ENCODE measurements at places on chromosomes 16 and 17.
A peak's percentile ranks its signal among the peaks of the same experiment; 100 is the strongest.

DNA sequence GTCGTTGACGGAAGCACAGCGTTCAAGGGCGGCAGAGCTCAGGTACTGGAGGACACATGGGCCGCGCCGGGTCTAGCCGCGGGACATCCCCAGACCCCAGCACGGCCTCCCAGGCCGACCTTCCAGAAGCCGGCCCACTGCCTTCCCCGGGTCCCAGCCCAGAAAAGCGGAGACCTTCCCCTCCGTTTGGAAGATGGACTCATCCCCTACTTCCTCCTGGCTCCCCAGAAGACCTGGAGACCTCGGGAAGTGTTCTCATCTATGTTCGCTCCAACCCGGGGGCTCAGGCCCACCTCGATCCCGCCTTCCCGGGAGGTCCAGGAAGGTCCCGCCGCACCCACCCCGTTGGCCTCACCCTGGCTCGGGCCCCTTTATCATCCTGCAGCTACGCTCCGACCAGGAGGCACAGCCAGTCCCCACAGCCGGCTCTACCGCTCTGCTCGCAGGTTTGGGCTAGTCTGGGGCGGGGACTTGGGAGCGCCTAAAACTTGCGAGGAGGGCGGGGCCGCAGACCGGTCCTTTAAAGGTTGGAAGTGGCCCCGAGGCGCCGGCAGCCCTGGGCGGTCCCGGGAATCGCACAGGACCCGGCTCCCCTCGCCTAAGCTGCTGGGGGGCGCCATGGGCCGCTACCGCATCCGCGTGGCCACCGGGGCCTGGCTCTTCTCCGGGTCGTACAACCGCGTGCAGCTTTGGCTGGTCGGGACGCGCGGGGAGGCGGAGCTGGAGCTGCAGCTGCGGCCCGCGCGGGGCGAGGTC lies at the start of gene ALOX12:
Gene ALOX12 (plus strand): TSS at position 550 of the 756 bp plus-strand sequence. CDS start 69 bp downstream, at position 619.
- DNase-seq, result no peak

- DNase-seq, result no peak
Observed at GRCh38 chr17:79742951-79743476, 12.3 kb downstream of the ENPP7 start.

- DNase-seq, result no peak
Observed at GRCh38 chr17:81931189-81931556, 3.6 kb upstream of the MAFG start.

DNA sequence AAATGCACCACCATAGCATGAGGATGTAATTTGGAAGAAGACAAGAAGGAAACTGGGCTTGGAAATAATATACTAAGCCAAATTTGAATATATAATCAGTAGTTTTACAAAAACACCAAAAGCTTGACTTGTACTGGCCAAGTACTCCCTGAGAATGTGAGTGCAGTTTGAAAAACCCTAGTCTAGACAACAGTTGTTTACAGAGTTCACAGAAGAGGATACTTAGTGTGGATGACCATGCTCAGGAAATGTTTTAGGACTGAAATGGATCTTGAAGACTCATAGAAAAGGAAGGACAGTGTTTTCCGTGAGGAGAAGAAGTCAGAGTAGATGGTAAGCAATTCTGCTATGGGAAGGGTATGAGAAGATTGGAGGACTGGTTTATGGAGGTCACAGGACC lies 1.9 kb upstream of the CDYL2 start:
- DNase-seq, result no peak

DNA sequence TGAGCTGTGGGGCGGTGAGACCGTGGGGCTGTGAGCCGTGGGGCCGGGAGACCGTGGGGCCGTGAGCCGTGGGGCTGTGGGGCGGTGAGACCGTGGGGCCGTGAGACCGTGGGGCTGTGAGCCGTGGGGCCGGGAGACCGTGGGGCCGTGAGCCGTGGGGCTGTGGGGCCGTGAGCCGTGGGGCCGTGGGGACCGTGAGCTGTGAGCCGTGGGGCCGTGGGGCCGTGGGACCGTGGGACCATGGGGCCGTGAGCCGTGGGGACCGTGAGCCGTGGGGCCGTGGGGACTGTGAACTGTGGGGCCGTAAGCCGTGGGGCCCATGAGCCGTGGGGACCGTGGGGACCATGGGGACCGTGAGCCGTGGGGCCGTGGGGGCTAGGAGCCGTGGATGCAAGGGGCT lies 24.6 kb upstream of the PVALEF start:
- no peak for DNase-seq

- no peak for DNase-seq
Observed at GRCh38 chr17:77887464-77888241, 70.8 kb upstream of the TNRC6C start.

DNA sequence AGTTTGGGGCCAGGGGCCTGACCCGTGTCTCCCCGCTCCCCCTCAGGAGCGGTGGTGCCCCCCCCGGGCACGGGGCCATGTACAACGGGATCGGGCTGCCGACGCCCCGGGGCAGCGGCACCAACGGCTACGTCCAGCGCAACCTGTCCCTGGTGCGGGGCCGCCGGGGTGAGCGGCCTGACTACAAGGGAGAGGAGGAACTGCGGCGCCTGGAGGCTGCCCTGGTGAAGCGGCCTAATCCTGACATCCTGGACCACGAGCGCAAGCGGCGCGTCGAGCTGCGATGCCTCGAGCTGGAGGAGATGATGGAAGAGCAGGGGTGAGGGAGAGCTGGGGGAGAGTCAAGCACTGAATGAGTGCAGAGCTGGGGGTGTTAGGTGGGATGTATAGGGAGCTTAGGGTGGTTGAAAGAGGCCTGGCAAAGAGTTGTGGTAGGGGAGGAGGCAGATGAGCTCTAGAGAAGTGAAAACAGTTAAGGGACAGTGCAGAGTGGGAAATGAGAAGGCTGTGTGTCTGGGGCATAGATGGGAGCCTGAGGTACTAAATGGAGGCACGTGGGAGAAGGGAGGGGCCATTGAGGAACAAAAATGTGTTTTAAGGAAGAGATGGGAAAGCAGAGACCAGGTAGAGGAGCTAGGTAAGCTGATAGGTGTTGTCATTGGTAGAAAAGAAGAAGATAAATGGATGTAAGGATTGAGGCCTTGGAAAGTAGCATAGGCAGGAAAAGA lies 4.0 kb downstream of the SRRM2 start:
- DNase-seq, result no peak

DNA sequence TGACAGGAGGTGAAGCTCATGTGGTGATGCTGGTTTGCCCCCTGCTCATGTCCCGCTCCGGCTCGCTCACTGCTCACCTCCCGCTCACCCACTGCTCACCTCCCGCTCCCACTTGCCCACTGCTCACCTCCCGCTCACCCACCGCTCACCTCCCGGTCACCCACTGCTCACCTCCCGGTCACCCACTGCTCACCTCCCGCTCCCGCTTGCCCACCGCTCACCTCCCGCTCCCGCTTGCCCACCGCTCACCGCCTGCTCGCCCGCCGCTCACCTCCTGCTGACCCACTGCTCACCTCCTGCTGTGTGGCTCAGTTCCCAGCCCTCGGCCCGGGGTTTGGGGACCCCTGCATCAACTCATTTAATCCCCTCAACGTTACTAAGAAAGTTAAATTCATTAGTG lies 39.1 kb upstream of the SHISA9 start:
- DNase-seq, result no peak

- no peak for DNase-seq
Observed at GRCh38 chr17:50139950-50140885, 10.3 kb upstream of the SAMD14 start.

GRCh38 chr17:54996441-54996840 lies 27.9 kb downstream of the STXBP4 start:
- DNase-seq, result no peak

- DNase-seq, result no peak
Observed at GRCh38 chr16:27319257-27319965, 5.6 kb downstream of the IL4R start.

DNA sequence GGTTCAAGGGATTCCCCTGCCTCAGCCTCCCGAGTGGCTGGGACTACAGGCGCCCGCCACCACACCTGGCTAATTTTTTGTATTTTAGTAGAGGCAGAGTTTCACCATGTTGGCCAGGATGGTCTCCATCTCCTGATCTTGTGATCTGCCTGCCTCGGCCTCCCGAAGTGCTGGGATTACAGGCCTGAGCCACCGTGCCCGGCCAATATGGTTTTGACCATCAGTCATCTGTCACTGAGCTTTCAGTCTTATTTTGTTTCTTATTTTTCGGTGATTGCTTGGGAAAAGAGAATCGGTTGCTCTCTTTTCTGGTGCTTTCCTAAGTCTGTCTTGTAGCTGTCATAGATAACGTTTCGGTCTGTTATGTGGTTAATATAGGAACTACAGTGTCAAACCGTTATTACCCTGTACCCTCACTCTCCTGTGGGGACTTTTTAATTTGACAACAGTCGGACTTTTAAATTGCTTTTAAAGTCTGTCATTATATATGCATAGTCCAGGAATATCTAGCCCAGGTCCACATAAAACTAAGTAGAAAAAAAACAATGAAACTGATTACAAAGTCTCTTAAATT lies 453.4 kb downstream of the KCNJ18 start:
- DNase-seq, result no peak

GRCh38 chr16:27406511-27407128 lies 4.6 kb downstream of the IL21R start:
- no peak for DNase-seq

GRCh38 chr16:1261131-1261892 lies 5.4 kb downstream of the TPSD1 start:
- peak; percentile 60 for DNase-seq

DNA sequence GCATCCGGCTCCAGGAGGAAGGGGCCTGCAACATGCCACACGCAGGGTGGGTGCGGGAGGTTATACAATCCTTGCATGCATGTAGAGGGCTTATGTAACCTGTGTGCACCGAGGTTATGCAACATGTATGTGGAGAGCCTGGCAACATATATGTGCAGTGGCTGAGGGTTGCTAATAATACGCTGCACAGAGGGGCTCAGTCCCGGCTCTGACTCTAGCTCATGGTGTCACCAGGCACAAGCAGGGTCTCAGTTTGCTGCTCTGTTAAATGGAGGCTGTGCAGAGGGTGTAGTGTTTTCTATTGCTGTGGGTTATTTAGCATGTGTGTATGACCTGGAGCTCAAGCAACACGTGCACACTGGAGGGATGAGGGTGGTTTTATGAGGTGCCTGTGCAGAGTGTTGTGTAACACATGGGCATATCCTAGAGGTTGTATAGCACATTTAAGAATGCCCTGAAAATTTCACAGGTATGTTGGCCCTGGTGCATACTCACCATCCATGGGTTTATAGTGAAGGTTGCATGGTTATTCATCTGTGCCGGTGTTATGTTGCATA lies 13.3 kb downstream of the THRA start:
- DNase-seq, result no peak

Measured in left forelimb (tissue), 1 donor.